ENCODE measurements at places on chromosomes 2 and 18. TPM values are rescaled to one million over a fixed set of nuclear protein-coding genes. Genes with fewer than 3 reads are reported as not detected.

PHOSPHO2 gene
- 4.5 TPM for total RNA-seq

LMAN1 gene
- 147 TPM for total RNA-seq

ARHGAP28 gene
- not detected for total RNA-seq

GPD2 gene
- 15.7 TPM for total RNA-seq

- DNase-seq: no peak
Measured at GRCh38 chr2:88452980-88453582, 588 bp upstream of the FOXI3 start.

- DNase-seq: no peak
Measured at GRCh38 chr2:40127890-40128557, 323.9 kb downstream of the SLC8A1 start.

DNA sequence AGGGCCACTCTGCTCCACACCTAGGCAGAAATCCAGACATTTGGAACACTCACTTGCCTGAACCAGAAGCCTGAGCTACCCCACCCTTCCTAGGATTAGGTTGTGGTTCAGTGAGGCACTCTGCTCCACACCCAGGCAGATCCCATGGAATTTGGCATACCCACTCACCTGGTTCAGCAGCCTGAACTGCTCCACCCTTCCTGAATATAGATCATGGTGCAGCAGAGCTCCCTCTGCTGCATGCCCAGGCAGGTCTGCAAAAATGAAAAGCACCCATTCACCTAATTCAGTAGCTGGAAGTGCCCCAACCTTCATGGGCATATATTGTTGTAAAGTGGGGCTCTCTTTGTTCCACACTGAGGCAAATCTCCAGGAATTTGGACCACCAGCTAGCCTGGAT is 185.1 kb upstream of the CNTNAP5 start:
- DNase-seq: no peak

DNA sequence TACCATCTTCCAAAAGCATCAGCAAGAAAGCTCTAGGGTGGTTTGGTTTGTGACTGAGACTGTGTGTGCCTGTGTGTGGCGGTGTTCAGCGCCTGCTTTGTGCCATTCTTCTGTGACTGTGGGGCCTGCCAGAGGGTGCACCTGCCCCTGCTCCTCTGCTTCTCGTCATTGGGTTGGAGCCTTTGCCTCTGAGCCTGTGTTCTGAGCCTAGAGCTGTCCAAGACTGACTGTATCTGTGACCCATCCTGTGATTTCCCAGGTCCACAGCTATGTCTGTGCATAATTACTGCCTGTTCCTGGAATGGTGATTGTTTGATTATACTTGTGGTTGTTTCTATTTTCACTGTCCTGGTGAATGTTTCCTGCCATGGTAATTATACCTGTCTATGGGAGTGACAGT is 57.1 kb upstream of the KLHL29 start:
- no peak for DNase-seq

All from activated T-helper 1 cell treated with anti-CD3 and anti-CD28 coated beads, Interleukin-12 subunit alpha, Interleukin-12 subunit beta, Interleukin-2, Interleukin-4 antibody, amounts not matched to agents 30 ng/mL and 10 ng/mL and 1 ng/mL, durations not matched to agents 14 hours and 24 hours and 36 hours (primary cell).